ENCODE measurements at places on chromosomes 6 and 20.

DNA sequence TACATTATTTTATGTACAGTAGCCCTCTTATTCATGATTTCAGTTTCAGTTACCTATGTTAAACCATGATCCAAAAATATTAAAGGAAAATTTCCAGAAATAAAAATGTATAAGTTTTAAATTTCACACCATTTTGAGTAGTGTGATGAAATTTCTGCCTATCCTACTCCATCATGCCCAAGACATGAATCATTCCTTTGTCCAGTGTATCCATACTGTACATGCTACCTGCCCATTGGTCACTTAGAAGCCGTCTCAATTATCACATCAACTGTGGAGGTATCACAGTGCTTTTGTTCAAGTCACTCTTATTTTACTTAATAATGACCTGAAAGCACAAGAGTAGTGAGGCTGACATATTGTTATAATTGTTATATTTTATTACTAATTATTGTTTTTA lies 32.3 kb upstream of the PLCB4 start:
- no peak for DNase-seq

- peak; percentile 65 for DNase-seq
Measured at GRCh38 chr6:31791324-31792089, 4.0 kb downstream of the VARS1 start.

DNA sequence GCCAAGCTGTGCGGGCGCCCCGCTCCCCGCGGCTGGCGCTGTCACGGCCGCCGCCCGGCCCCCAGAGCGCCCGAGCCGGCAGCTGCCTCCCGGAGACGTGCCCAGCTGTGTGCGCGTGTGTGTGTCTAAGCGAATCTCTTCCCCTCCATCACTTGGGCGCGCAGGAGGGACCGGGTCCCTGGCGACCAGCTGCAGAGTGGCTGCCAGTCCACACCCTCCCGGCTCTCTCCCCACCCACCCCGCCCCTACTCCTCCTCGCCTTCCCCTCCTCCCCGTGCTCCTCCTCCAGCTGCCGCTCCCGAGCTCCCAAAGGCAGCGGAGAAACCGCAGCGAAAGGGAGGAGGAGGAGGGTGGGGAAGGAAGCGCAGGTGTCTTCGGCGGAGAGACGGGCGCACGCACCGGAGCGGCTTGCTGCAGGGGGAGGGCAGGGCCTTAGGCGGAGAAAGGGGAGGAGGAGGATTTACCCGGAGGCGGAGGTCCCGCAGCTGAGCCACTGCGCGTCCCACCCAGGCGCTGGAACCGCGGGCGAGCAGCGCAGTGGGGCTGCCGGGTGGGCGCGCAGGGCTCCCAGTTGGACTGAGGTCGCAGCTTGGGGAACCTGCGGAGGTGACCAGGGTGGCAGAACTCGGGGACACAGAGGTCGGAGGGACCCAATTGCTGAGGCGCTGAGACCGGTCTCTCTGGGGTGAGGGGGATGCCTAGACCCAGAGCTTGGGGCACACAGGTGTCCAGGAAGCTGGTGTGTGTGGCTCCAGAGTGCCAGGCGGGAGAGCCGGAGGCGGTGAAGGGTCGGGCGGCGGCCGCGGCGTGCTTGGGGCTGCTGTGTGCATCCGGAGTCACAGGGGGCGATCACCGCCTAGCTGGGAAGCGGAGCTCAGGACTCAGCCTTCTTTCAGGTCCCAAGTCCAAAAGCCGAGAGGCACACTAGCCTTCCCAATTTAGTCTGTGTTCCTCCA lies at the start of gene HS3ST5:
Gene HS3ST5 (minus strand): TSS at position 198 of the 956 bp plus-strand sequence. CDS start 280,178 bp downstream, outside the sequence.
- peak; percentile 53 for DNase-seq

GRCh38 chr20:33474097-33474873 lies 15.6 kb upstream of the CBFA2T2 start:
- no peak for DNase-seq

- DNase-seq: peak; percentile 14
Measured at GRCh38 chr6:83852528-83853177, 507 bp upstream of the RIPPLY2 start.

- peak; percentile 93 for DNase-seq
Measured at GRCh38 chr20:62651285-62652021, 9.2 kb downstream of the SLCO4A1 start.

DNA sequence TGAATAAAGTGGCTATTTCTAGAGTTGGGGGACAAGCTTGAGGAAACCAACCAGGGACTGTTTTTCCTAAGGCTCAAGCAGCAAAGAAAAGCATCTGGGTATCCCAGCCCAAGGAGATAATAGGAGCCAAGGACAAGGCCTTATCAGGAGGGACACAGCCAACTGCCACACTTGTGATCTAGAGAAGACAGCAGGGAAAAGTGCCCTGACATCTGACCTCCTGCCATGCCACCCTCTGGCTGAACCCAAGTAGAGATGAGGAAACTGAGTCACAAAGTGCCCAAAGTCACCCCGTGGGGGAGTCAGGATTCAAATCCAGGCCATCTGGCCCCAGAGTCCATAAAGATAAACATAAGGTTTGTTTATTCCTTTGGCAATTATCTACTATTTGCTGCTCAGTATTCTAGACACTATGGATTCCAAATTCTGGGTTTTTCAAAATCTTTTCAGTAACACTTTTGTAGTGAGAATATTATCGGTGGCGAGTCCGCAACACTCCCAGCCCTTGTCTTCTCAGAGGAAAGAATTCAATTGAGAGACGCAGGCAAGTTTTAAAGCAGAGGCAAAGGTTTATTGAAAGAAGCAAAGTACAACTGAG lies 3.5 kb upstream of the LBP start:
- no peak for DNase-seq

DNA sequence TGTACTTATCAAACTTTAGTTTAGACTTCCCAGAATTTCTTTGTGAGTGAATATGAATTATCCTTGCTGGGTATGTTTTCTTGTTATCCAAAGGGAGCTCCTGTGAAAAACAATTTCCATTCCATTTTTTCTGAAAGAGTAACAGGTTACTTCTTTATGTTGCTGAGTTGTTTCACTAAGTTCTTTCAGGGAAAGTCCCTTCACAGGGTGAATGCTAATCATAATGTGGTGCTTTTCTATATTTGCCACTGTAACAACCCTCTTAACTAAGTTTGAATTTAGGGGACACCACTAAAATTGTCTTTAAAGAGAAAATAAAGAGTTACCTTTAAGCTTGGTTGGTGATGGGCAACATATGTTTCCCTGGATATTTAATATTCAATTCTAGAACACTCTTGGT lies 79.4 kb downstream of the THEMIS start:
- DNase-seq: no peak

DNA sequence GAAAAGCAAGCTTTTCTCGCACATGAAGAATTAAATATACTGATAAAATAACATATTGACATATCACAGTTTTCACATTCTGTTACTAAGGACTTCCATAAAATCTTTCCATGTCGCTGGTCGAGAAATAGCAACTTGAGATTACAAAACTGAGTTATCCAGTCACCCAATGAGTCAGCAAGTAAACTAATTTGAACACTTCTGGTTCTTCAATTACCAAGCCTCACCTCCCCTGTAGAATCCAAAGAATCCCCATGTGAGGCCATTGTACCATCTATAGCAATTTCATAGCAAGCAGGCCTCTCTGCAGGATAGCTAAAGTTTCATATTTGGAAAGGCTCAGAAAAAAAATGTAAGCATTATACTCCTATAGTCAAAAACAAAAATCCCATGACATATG lies 87.3 kb downstream of the PKHD1 start:
- no peak for DNase-seq
